ENCODE measurements at places on chromosomes 12 and 14. TPM values are rescaled to one million over a fixed set of nuclear protein-coding genes. Genes with fewer than 3 reads are reported as not detected.
A peak's percentile ranks its signal among the peaks of the same experiment; 100 is the strongest.

GRCh38 chr14:55645845-55646832, 66.1 kb downstream of the KTN1 start:
- H3K27ac ChIP-seq = peak overlapping the region; percentile 1
- H3K27me3 ChIP-seq = no peaks in the 10 kb centered on the region
- H3K4me3 ChIP-seq = no peak overlapping the region
- peaks cover 11% of the 10 kb centered on the region for H3K36me3 ChIP-seq
- DNase-seq = no peak

GRCh38 chr12:3885277-3886094, 12.3 kb upstream of the PARP11 start:
- H3K4me3 ChIP-seq = no peak overlapping the region
- no peak overlapping the region for H3K27ac ChIP-seq
- H3K36me3 ChIP-seq = no peaks in the 10 kb centered on the region
- H3K27me3 ChIP-seq = peaks cover 12% of the 10 kb centered on the region
- peak; percentile 40 for DNase-seq

DNA sequence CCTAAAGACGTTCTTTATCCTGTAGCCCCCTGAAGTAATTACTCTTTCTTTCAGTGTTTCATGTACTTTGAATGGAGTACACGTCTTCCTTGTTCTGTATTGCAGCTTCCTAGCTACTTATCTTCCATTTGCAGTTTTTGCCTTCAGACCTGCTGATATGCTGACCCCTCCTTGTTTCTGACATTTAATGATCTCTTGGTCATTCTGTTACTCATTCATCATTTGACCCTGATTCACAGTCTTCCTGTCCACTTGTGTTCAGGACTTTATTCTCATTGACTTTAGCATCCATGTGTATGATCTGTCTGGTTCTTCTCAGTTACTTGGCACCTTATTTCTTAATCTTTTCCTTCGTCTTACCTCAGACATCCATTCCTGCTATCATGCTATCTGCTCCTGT, 22.2 kb downstream of the CPSF2 start:
- H3K4me1 ChIP-seq = peaks cover 11% of the 10 kb centered on the region
- DNase-seq = no peak
- no peaks in the 10 kb centered on the region for H3K27me3 ChIP-seq
- H3K4me3 ChIP-seq = no peak overlapping the region
- H3K36me3 ChIP-seq = peaks cover 37% of the 10 kb centered on the region

- H3K4me1 ChIP-seq = peaks cover 19% of the 10 kb centered on the region
- H3K36me3 ChIP-seq = no peaks in the 10 kb centered on the region
- H3K27me3 ChIP-seq = peaks cover 18% of the 10 kb centered on the region
- H3K4me3 ChIP-seq = peak overlapping the region; percentile 75
These were observed 340.1 kb downstream of the BCL11B start for GRCh38 chr14:98931911-98932310.

GRCh38 chr12:11973396-11973795, 97.3 kb upstream of the BCL2L14 start:
- no peaks in the 10 kb centered on the region for H3K4me1 ChIP-seq
- DNase-seq = no peak
- H3K36me3 ChIP-seq = no peaks in the 10 kb centered on the region
- H3K27ac ChIP-seq = no peak overlapping the region
- H3K27me3 ChIP-seq = peaks cover 6% of the 10 kb centered on the region

- no peak overlapping the region for H3K27ac ChIP-seq
- DNase-seq = no peak
- H3K27me3 ChIP-seq = no peaks in the 10 kb centered on the region
- no peaks in the 10 kb centered on the region for H3K36me3 ChIP-seq
- no peaks in the 10 kb centered on the region for H3K4me1 ChIP-seq
These were observed 22.6 kb upstream of the SLC15A5 start for GRCh38 chr12:16300122-16300521.

GRCh38 chr12:116276652-116277466, 634 bp downstream of the MED13L start:
- peaks cover 23% of the 10 kb centered on the region for H3K27me3 ChIP-seq
- peak; percentile 62 for DNase-seq
- peak overlapping the region; percentile 73 for H3K27ac ChIP-seq
- no peaks in the 10 kb centered on the region for H3K36me3 ChIP-seq

DNA sequence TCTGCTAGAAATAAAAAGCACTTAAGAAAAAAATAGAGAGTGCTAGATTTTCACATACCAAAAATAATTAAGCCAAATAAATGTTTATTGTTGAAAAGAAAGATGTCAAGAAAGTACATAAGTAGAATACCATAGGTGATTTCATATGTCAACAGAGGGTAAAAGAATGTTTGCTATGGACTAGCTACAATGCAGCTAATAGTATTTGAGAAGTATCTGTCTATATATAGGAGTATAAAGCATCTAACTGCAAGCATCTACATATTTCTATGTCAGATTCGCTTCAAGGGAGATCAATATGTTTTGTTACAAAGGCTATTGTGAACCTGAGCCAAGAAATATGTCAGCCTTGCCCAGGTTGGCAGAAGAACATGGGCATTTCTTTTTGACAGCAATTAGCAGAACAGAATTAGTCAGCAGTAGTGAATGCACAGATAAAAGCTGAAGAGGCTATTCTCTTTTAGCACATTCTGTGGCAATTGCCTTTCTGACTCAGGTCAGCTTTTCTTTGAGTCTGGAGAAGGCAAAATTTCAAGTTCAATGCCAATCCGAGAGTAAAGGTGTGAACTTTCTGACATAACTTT, 140.1 kb downstream of the ALG10B start:
- H3K27ac ChIP-seq = no peak overlapping the region
- H3K36me3 ChIP-seq = no peaks in the 10 kb centered on the region
- no peak for DNase-seq
- no peaks in the 10 kb centered on the region for H3K4me1 ChIP-seq
- H3K4me3 ChIP-seq = no peak overlapping the region
- no peaks in the 10 kb centered on the region for H3K27me3 ChIP-seq

- H3K4me3 ChIP-seq = no peak overlapping the region
- H3K27ac ChIP-seq = no peak overlapping the region
- H3K27me3 ChIP-seq = peaks cover 1% of the 10 kb centered on the region
- H3K36me3 ChIP-seq = peaks cover 27% of the 10 kb centered on the region
These were observed 35.1 kb upstream of the ATF1 start for GRCh38 chr12:50728841-50729240.

DNA sequence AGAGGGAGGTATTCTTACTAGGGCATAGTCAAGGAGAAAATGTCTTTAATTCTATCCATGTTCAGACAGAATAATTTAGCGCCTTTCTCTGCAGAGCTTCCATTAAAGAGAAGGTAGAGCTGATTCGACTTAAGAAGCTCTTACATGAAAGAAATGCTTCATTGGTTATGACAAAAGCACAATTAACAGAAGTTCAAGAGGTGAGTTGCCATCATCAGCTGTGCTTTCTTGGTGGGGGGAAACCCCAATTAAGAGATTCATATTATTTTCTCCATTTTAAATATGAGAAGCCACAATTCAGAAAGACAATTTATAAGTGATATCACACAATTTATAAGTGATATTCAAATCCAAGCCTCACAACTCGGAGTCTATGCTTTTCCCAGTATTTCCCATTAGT, 27.8 kb downstream of the RPGRIP1 start:
- no peaks in the 10 kb centered on the region for H3K27me3 ChIP-seq
- H3K27ac ChIP-seq = no peak overlapping the region
- no peak overlapping the region for H3K4me3 ChIP-seq
- H3K36me3 ChIP-seq = no peaks in the 10 kb centered on the region
- no peak for DNase-seq
- peaks cover 22% of the 10 kb centered on the region for H3K4me1 ChIP-seq

DNA sequence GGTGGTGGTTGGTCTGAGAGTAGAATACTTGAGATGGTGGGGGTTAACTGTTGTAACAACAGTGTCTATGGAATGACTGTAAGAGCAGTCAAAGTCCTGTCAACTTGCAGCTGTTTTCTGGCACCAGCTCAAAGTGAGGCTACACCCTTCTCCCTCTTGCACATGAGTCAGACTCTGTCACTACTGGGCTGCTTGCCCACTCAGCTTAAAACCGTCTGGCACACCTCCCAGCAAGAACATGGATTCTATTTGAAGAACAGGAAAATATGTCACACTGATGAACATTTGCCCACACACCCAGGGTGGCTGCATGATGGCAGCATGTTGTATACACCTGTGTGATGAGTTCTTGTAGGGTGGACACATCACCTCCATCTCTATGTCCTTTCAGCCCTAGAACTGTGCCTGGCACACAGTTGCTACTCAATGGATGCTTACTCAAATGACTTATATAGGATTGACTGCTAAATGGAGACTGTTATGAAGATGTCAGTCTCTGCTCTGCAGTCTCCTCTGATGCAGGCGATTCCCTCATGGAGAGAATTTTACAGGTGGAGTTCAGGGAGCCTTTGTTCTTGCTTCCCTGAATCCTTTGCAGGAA, 19.3 kb upstream of the SERPINA6 start:
- H3K27me3 ChIP-seq = peaks cover 3% of the 10 kb centered on the region
- no peak overlapping the region for H3K27ac ChIP-seq
- H3K4me3 ChIP-seq = no peak overlapping the region

- no peaks in the 10 kb centered on the region for H3K4me1 ChIP-seq
- H3K27me3 ChIP-seq = no peaks in the 10 kb centered on the region
- H3K27ac ChIP-seq = no peak overlapping the region
- no peak for DNase-seq
These were observed 27.6 kb downstream of the TUBA1A start for GRCh38 chr12:49161092-49161795.

DNA sequence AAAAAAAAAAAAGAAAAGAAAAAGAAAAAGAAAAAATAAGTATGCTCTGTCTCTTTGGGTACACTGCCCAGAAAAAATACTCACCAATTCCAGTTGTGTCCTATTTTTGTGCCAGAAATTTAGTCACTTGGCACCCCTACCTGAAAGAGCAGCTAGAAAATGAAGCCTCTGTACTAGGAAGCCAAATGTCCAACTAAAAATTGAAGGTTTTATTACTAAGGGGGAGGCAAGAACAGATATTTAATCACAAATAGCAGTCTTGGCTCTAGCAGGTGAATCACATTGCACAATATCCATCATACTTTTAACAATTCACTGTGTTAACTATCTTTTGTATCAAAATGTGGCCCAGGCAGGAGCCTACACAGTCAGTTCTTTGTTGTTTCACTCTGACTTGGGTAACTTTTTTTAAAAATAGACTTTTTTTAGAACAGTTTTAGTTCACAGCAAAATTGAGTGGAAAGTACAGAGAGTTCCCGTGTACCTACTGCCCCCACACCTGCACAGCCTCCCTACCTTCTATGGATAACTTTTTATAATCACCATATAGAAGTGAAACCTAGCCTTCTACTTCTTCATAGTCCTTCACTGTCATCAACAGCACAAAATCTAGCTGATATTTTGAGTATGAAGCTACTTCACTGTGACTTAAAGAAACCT, 87.1 kb upstream of the ATF7IP start:
- H3K27me3 ChIP-seq = no peaks in the 10 kb centered on the region
- no peak overlapping the region for H3K27ac ChIP-seq
- no peak for DNase-seq
- no peak overlapping the region for H3K4me3 ChIP-seq
- peaks cover 21% of the 10 kb centered on the region for H3K4me1 ChIP-seq
- no peaks in the 10 kb centered on the region for H3K36me3 ChIP-seq

DNA sequence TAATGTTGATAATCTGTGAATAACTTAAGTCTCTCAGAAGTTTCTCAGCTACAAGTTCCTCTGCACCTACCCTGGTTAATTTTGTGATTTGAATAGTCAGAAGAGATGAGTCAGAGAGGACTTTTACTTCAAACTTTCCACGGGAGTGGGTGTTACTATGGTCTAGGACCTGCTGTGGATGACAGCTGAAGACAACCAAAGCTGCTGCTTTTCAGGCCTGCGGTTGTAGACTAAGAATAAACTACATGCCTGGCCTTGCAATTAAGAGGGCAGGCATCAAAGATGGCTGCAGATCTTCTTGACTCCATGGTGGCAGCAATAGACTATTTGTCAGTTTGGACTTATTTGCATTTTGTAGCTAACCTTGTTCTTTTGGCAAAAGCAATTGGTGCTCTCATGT, 227.1 kb upstream of the KRR1 start:
- H3K27ac ChIP-seq = no peak overlapping the region
- H3K36me3 ChIP-seq = no peaks in the 10 kb centered on the region
- DNase-seq = no peak
- H3K4me3 ChIP-seq = no peak overlapping the region
- H3K4me1 ChIP-seq = no peaks in the 10 kb centered on the region

GRCh38 chr14:89476354-89476896, 59.4 kb upstream of the FOXN3 start:
- H3K36me3 ChIP-seq = peaks cover 8% of the 10 kb centered on the region
- H3K27ac ChIP-seq = no peak overlapping the region
- no peak for DNase-seq
- H3K4me3 ChIP-seq = no peak overlapping the region
- H3K27me3 ChIP-seq = peaks cover 5% of the 10 kb centered on the region

GRCh38 chr12:24796876-24797275, 152.0 kb downstream of the BCAT1 start:
- no peak overlapping the region for H3K4me3 ChIP-seq
- peaks cover 4% of the 10 kb centered on the region for H3K36me3 ChIP-seq
- no peak overlapping the region for H3K27ac ChIP-seq
- no peak for DNase-seq
- no peaks in the 10 kb centered on the region for H3K27me3 ChIP-seq
- H3K4me1 ChIP-seq = peaks cover 14% of the 10 kb centered on the region

- H3K4me1 ChIP-seq = peaks cover 4% of the 10 kb centered on the region
- H3K36me3 ChIP-seq = no peaks in the 10 kb centered on the region
- H3K27me3 ChIP-seq = peaks cover 2% of the 10 kb centered on the region
- no peak for DNase-seq
These were observed 106.0 kb downstream of the BRMS1L start for GRCh38 chr14:35932136-35932535.

DNA sequence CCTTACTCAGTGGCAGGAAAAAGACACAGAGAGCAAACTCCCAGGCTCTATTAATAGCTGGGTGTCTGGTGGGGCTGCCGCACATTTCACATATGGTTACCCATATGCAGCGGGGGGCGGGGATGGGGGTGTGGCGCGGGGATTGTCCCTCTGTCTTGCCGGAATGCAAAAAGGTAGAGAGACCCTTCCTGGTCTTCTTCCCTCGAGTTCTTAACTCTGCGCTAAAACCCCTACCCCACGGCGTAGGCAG, 1.7 kb downstream of the PRMT8 start:
- DNase-seq = no peak
- no peaks in the 10 kb centered on the region for H3K36me3 ChIP-seq
- H3K27me3 ChIP-seq = peaks cover 21% of the 10 kb centered on the region
- H3K4me3 ChIP-seq = no peak overlapping the region
- H3K4me1 ChIP-seq = peaks cover 4% of the 10 kb centered on the region

GRCh38 chr12:92300777-92301176, 155.1 kb upstream of the BTG1 start:
- peaks cover 14% of the 10 kb centered on the region for H3K4me1 ChIP-seq
- no peaks in the 10 kb centered on the region for H3K36me3 ChIP-seq
- H3K27me3 ChIP-seq = no peaks in the 10 kb centered on the region

The DPF3 gene
- polyA plus RNA-seq = 1.8 TPM

The CMKLR1 gene
- 49.6 TPM for polyA plus RNA-seq

The MED13L gene
- polyA plus RNA-seq = 10.3 TPM

The MGST1 gene
- polyA plus RNA-seq = 9.1 TPM

The PLCZ1 gene
- polyA plus RNA-seq = not detected

The ANG gene
- polyA plus RNA-seq = 0.94 TPM

The CMA1 gene
- not detected for polyA plus RNA-seq

The PCED1B gene
- polyA plus RNA-seq = 26.4 TPM

The LRFN5 gene
- polyA plus RNA-seq = not detected

The PRMT5 gene
- polyA plus RNA-seq = 32.9 TPM

Measured in immature natural killer cell (primary cell).